ENCODE measurements at places on chromosomes 12 and 14. TPM values are rescaled to one million over a fixed set of nuclear protein-coding genes. Genes with fewer than 3 reads are reported as not detected.

Gene LYSET
- 3.9 TPM for total RNA-seq

Gene CCDC196
- total RNA-seq, result not detected

Gene MYH7
- total RNA-seq, result not detected

Gene CCND2
- 39.4 TPM for total RNA-seq

Gene ITGA7
- 6.8 TPM for total RNA-seq

Gene DENND5B
- total RNA-seq, result 5.7 TPM

Gene SMAGP
- total RNA-seq, result 24.7 TPM

Gene CD27
- not detected for total RNA-seq

Gene PMCH
- total RNA-seq, result not detected

Gene LRIG3
- total RNA-seq, result 15.1 TPM

Gene PLD4
- not detected for total RNA-seq

Gene FAM222A
- total RNA-seq, result 0.72 TPM

Gene TEX22
- total RNA-seq, result not detected

Gene FSCB
- not detected for total RNA-seq

Gene SLC38A4
- total RNA-seq, result 0.32 TPM

Gene SPX
- 0.97 TPM for total RNA-seq
